ENCODE measurements at places on chromosomes 2 and 18.

GRCh38 chr2:190301032-190301431 lies 18.6 kb downstream of the HIBCH start:
- no peak for DNase-seq

DNA sequence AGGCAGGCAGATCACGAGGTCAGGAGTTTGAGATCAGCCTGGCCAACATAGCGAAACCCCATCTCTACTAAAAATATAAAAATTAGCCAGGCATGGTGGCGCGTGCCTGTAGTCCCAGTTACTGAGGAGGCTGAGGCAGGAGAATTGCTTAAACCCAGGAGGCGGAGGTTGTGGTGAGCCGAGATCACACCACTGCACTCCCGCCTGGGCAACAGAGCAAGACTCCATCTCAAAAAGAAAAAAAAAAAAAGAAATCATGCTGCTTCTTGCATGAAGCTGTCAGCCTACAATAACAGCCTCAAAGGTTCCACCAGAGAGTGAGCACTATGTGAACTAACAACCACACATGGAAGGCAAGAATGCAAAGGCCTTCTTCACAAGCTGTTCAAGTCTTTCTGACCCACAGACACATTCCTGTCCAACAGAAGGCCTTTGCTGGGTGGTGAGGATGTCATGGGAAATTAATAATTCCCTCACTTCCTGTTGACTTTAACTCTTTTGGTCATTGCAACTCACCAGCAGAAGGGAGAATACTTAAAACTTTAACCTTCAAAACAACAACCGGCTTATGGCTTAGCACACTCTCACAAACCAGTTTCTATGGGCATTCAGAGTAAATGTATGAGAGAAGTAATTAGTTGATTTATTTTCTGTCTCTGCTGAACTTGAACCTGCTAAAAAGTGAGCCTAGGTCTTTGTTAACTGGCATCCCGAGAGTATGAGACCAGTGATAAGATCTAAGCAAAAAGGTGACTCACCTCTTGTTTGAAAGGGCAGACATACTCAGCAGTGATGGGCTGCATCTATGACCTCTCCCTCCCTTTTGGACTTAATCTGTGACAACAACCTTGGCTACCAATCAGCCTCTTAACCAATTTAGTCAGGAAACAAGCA lies 11.8 kb downstream of the PLEKHM3 start:
- peak; percentile 4 for DNase-seq

DNA sequence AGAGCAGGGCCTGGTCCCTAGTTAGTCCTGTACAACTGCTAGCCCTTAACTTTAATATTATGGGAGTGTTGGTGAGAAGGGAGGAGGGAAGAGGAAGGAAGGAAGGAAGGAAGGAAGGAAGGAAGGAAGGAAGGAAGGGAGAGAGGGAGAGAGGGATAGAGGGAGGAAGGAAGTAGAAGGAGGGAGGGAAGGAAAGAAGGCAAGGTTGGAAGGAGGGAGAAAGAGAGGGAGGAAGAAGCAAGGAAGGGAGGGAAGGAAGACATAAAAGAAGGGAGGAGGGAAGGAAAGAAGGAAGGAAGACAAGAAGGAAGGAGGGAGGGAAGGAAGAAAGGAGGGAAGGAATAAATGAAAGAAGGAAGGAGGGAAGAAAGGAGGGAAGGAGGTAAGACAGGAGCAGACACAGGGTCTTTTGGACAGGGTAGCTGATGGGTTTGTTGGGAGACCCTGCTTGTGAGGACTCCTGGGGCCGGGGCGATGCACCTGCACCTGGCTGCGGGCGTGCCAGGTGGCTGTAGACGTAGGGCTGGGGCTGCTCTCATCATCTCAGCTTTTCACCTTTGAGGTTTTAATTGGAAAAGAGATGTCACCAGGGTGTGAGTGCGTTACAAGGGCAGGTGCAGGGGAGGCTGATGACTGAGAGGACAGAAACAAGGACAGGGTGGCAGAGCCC lies 5.9 kb upstream of the POMC start:
- no peak for DNase-seq

DNA sequence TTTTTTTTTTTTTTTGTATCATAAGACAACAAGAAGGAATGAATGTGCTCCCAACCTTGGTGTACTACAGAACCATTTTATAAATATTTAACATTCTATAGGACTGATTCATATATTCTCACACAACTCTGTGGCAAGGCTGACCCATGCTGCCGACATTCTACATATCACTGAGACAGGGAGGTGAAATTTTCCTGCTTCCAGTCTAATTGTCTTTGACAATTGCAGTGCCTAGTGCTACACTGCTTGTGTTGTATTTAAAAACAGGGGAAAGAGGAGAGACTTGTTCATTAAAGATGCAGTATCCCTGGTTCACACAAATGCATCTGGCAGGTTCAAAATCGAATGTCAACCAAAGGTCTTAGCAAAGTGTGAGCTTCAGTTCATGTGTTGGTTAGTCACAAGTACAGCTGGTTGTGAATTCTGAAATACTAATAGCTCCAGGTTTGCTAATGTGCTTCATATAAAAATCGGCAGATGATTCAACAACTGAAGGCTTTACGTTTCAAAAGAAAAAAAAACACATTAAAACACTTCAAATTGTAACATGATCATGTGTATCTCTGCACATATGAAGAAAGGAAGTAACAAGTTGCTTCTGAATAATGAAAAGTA lies 130.8 kb downstream of the FIGN start:
- no peak for DNase-seq

DNA sequence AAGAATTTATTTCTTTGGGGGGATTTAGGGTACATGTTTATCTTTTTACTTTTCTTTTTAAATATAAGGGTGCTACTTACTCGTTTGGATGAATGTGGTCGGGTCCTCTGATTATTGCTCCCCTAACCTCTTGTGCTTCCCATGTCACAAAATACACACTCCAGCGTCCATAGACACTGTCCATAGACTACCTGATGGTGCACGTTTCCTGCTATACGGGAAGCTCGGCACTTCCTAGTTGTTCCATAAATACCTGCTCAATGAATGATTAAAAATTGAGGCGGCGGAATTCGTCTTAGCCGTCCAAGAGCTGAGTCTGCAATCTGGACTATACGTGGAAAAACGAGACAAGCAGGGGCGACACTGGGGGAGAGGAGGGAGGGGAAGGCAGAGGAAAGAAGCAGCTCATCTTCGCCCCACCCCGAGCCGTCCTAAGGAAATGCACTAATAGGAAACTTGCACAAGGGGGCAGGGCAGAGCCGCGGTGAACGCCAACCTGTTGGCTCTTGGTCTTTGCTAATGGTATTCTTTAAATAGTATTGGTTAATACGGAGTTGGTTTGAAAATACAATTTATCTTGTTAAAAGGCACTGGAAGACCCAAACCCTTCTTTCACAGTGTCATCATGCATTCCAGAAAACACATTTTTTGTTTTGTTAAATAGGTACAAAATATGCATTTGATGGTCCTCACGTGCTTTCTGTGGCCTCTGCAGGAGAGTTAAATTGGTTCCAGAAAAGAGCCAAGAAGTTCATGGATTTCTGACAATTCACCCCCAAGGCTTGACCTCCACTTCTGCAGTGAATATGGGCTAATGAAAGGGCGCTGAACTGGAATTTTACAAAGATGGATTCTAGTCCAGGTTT lies 73.0 kb upstream of the KCTD1 start:
- DNase-seq = no peak

- DNase-seq = no peak
Observed at GRCh38 chr2:120893811-120894584, 158.3 kb downstream of the GLI2 start.

- peak; percentile 74 for DNase-seq
Observed at GRCh38 chr2:174603280-174603679, 5.7 kb upstream of the WIPF1 start.

- DNase-seq = no peak
Observed at GRCh38 chr18:2091937-2092336, 479.4 kb downstream of the METTL4 start.

GRCh38 chr2:167980439-167980838 lies 267.0 kb downstream of the STK39 start:
- no peak for DNase-seq

DNA sequence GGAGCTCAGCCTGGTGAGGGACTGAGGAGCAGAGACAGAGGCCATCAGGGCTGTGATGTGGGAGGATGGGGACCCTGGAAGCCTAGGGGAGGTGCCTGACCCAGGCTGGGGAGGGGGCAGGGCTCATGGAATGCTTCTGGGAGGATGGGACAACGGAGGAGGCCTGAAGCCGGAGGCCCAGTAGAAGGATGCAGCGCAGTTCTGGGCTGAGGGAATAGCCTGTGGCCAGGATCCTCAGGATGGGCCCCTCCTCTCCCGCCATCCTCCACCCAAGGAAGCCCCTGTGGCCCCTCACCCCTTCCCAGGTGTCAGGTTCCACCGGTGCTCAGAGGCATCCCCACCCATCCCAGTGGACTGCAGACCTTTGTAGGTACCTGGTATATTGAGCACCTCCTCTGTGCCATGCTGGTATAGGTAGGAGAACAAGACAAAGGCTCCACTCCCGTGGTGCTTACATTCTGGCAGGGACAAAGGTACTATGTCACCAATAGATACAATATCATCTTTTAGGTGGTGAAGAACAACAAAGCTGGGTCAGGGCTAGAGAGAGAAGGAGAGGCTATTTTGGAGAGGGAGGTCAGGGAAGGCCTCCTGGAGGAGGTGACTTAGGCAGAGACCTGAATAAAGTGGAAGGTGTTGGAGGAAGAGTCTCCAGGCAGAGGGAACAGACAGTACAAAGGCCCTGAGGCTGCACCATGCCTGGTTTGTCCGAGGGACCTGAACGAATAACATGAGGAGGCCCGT lies 2.7 kb downstream of the ZAP70 start:
- DNase-seq = no peak

GRCh38 chr18:23136326-23137096 lies 1.2 kb downstream of the CABLES1 start:
- DNase-seq = no peak

GRCh38 chr2:95314598-95314963 lies 17.4 kb downstream of the KCNIP3 start:
- DNase-seq = no peak

DNA sequence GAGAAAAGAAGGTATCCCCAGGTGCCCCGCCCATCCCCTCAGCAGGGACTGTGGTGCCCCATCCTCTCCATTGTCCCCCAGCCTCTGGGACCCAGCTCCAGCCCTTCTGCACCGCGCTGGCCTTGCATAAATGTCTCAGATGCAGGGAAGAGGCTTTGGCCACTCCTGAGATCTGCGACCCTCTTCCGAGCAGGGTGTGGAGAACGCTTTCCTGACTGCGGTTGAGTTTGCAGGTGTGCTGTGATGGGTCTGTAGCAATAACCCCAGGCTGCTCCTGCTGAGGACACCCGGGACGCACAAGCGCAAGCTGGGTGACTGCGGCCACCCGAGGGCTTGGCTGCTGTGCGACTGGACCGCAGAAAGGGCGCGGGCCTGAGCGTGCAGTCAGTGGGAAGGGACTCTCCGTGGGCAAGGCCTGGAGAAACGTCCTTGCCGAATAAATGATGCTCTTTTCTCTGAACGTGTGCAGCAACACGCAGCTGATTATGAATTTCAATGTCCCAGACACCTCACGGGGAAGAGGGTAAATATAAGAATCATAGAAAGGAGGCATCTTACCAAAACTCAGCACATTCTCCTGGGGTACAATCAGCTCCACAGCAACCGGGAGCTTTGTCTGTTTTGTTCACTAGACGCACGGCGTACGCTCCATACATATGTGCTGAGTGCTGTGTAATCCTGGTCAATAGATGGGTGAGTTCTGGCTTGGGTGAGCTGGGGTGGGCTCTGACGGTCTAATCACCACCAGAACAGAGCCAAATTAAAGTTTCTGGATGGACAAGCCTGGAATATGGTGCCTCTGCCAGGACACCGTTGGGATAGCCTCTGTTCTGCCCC lies 67.5 kb upstream of the ZNF516 start:
- no peak for DNase-seq

- no peak for DNase-seq
Observed at GRCh38 chr18:45856531-45856930, 31.1 kb downstream of the SIGLEC15 start.

- DNase-seq = no peak
Observed at GRCh38 chr18:10892786-10893185, 256.6 kb downstream of the PIEZO2 start.

- no peak for DNase-seq
Observed at GRCh38 chr2:154447727-154448418, 250.6 kb upstream of the KCNJ3 start.

DNA sequence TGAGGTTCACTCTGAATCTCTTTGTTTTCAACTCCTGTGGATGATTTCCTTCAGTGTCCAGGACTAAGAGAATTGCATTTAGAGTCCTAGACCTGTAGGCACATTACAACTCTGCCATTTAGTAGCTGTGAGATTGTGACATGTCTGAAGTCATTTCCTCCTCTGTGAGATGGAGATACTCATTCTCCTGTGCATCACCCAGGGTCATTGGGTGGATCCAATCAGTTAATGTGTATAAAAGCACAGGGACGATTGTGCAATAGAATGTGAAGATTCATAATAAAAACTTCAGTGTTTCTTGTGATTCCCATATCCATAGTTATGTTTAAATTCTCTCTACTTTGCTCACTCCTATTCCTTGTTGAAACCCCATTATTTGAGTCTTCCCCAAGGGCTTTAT lies 113.6 kb downstream of the DIS3L2 start:
- DNase-seq = no peak

- DNase-seq = no peak
Observed at GRCh38 chr2:119707117-119708087, 28.4 kb downstream of the TMEM177 start.

- DNase-seq = no peak
Observed at GRCh38 chr2:223306371-223306770, 254.4 kb downstream of the KCNE4 start.

- DNase-seq = peak; percentile 56
Observed at GRCh38 chr2:216371721-216372702, at the start of gene MARCHF4. TSS of gene MARCHF4 (minus strand) at chr2:216372483. CDS start at chr2:216370260, 2,223 bp downstream.

- no peak for DNase-seq
Observed at GRCh38 chr2:240570531-240571313, 2.4 kb downstream of the RNPEPL1 start.

DNA sequence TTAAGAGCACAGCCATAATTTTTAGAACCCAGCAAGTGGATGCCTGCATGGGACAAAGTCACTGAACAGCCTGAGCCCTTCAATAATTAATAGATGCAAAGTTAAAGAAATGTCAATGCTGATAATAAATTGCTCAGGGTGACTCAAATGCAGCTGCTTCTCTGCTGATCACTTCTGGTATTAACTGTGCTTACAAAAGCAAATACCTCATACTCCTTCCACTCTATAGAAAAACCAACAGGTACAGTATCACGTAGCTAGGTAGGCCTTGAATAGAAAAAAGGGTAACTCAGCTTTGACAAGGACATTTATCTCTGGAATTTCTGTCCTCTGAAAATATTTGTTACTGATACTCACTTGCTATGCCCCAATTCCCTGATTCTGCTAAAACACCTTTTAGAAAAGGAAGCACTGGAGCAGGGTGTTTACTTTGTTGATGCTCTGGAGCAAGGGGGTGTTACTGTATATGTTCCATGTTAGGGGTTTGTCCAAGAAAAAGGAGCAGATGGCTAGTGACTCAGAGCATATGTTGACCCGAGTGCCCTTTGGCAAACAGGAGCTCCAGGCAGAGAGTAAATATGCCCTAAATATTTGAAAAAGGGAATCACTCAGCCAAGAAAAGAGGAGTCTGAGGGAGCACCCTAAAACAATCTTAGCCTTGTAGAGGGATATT lies 59.1 kb upstream of the RTN4 start:
- no peak for DNase-seq

All from CD4-positive, alpha-beta T cell treated with Interleukin-6 at 100 ng/mL for 8 hours (primary cell).